ENCODE measurements at places on chromosomes 16 and 17.
A peak's percentile ranks its signal among the peaks of the same experiment; 100 is the strongest.

DNA sequence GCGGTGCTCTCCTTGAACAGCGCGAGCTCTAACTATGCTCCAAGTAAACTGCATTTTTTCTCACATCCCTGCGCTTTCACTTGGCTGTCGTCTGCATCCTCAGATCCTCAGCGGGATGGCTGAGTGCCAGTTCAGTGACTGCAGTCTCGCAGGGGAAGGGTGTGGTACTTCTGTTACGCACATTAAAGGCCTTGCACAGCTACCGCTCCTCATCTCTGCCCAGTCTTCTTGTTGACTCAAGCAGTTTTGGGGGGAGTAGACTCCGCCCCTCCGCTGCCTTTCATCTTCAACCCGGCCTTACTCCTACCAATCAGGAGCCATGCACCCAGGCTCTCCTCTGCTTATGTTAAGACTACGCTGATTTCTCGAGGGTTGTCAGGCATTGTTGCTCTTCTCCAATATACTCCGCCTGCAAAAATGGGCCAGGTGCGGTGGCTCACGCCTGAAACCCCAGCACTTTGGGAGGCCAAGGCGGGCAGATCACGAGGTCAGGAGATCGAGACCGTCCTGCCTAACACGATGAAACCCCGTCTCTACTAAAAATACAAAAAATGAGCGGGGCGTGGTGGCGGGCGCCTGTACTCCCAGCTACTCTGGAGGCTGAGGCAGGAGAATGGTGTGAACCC, 10.0 kb downstream of the ATP5PD start:
- DNase-seq = peak; percentile 75

- peak; percentile 43 for DNase-seq
Measured at GRCh38 chr16:56478281-56479049, 27.1 kb downstream of the OGFOD1 start.

DNA sequence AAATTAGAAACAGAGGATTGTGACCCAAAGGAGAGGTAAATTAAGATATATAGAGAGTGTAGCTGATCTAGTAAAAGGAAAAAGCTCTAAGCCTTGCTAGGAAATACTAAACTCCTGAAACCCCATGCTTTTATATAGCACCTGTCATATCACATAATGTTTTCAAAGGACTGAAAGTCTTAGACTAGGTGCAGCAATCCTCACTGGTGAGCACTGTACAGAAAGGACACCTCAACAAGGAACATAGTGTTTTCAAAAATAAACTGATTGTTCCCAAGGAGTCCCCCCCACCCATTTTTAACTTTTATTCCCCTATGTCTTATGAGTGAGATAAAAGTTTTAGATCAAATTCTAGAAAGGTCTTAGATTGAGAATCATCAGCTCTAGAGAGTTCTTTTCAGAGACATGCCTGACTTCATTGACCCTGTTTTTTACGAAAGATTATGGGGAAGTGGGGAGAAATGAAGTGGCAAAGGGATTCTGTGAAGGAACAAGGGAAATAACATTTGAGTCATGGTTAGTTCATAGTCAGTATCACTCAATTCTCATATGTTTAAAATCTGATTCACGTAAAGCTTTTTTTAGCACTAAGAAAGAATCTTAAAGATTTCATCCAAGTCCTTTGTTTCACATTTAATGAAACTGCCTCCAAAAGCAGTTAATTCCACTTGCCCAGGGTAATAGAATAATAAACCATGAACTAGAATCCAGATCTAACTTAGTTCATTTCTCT, 166.4 kb downstream of the CYB561 start:
- DNase-seq = peak; percentile 74

DNA sequence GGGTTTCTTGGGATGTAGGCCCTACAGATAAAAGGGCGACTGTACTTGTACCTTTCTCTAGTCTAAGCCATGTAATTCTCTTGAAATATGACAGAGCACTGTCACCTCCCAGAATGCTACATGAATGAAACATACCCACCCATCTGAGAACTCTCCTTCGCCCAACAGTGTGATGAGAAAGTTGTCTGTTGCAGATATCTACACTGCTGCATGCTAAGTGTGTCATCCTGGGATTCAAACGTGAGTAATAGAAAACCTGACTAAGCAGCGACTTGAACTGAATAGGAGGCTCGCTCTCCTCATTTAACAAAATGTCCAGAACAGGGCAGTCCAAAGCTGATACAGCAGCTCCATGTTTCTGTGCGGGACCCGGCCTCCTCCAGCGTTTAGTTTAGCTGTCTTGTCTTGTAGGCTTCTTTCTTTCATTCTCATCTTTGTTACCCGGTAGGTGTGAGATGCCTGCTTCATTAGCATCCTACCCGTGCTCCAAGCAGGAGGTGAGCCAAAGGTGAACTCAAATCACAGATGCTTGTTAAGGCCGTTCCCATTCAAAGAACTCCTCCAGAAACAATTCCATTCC, 211.9 kb downstream of the PRKCA start:
- DNase-seq = peak; percentile 48

GRCh38 chr16:57376313-57376818, 4.1 kb downstream of the CX3CL1 start:
- DNase-seq = no peak
